ENCODE measurements at places on chromosomes 6 and 20.

DNA sequence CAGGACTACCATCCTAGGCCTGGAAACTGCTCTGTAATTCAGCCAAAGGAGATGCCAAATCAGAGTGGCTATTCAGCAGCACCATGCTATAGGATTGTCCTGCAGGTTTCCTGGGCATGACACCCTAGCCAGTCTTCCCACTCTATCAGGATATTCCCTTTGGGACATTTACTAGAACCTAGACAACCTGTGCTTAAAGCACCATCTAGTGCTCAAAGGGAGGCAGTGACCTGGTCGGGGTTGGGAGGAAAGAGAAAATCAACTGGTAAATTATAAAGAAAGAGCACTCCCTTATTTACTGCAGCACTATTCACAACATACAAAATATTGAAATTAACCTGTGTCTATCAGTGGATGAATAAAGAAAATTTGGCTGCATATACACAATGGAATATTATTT lies 67.2 kb upstream of the SMLR1 start:
- no peak for DNase-seq

DNA sequence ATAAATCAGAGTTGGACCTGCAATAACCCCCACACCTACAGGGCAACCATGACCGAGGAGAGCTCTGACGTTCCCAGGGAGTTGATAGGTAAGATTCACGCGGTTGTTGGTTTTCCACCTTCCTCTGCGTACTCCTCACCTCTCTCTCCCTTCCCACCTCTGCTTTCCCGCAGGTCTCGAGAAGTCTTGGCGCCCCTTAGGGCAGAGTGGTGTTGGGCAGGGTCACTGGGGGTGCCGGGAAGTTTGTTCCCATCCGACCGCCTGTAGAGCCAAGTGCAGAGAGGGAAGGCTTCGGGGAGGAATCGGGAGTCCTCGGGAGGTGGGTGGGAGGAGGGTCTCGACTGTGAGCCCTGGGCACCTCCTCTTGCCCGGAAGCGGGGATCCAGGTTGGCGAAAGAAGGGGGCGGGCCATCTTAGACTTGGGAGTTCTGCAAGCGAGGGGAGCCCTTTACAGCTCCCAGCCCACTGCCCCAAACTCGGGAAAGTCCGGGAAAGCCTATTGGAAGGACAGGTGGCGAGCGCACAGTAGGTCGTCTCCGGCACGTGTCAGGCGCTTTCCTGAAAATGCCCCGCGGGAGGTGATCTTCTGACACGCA lies 672 bp downstream of the CARMIL1 start:
- no peak for DNase-seq

DNA sequence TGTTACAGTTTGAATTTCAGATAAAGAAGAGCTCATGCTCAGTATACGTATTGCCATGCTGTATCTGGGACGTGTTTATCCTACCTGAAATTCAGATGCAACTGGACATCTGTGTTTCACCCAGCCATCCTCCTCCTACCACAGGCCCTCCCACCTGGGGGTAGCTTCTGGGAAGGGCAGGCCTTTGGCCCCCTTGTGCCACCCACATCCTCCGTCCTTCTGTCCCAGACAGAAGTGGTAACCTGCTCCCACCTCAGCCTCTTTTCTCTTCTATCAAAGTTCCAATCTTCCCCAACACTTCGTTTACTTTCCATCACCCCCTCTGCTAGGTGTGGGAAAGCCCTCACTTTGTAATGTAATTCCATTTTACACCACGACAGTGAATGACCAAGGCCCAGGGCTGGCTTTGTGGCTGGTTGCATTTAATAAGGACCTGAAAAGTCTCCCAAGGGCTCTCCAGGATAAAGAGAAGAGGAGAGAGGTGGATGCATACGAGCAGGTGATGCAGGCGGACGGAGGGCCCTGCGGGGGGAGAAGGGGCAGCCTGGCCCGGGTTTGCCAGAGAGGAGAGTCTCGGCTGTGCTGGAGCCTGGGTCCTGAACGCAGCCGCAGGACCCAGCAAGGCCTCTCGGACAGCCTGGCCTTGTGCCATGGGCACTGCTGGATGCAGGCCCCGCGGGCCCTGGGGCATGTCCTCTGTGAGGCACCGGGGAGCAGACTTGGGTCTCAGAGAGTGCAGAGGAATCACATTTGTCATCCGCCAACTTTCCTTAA lies 98.4 kb downstream of the PSMB1 start:
- DNase-seq = no peak

DNA sequence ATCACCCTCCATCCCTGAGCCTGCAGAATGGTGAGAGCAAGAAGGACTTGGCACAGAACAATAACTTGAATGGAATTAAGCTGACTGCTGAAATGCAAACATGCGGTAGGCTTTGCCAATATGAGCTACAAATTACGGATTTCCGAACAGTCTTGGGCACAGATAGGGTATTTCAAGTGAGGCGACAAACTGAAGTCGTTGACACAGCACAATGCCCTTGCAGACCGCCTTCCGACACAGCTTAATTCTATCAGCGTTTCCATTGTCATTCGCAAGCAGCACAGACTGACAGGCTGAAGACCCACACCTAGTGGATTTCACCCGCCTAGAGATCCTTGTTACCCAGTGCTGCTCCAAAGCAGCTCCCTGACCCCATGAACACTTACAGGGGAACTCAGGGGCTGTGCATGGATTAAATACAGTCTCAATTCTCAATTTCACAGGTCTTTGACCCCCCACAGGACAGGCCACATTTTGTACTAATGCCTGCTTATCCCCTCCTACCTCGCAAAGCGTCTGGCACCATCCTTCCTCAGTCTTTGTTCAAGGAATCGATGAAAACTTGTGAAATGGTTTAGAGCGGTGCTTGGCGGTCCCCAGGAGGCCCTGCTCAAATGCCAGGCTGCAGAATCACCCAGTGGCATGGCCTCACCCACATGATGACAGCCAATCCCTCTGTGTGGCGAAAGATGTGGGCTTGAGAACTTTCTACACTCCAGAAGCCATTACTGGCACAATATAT lies 34.6 kb downstream of the RAMACL start:
- no peak for DNase-seq

GRCh38 chr6:6721606-6722005 lies 133.1 kb downstream of the LY86 start:
- DNase-seq = no peak

DNA sequence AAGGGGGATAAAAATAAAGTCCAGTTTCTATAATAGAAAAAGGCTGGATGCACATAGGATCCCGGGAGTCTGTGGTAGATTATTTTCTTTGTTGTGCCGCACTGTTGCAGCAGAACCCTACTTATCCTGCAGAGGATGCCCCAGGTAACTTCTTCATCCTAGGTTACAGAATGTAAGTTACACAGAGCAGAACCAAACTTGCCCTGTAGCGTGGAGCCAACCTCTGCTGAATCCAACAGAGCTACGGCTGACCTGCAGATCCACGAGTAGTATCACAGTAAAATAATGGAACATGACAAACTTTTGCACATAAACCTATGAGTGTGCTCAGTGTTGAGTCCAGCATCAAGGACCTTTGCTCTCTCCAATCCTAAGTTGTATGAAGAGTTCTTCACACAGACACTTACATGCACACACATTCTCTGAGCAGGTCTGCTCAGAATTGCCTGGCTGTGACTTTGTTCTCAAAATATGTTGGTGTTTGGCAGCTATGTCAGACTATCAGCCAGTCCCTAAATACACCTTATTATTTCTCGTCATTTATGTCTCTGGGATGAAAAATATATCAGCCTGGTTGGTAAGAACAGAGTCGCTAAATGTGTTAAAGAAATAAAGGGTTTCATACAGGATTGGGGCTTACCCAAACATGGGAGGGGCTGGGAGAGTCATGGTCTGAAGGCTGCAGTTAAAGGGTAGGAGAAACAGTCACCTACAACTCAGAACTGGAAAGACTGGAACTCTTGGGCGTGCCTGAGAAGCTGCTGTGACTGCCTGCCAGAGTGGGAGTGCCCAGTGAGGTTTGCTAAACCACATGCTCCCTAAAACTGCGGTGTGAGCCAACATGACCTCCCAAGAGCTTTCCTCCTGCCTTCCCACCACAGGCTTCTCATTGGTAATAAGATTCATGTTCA lies 165.1 kb upstream of the SLC24A3 start:
- DNase-seq = no peak
